ENCODE measurements at places on chromosomes 6 and 20.
A peak's percentile ranks its signal among the peaks of the same experiment; 100 is the strongest.

GRCh38 chr20:13756551-13756950, 28.2 kb downstream of the ESF1 start:
- DNase-seq, result no peak

- no peak for DNase-seq
Observed at GRCh38 chr20:24698706-24699206, 229.3 kb downstream of the SYNDIG1 start.

DNA sequence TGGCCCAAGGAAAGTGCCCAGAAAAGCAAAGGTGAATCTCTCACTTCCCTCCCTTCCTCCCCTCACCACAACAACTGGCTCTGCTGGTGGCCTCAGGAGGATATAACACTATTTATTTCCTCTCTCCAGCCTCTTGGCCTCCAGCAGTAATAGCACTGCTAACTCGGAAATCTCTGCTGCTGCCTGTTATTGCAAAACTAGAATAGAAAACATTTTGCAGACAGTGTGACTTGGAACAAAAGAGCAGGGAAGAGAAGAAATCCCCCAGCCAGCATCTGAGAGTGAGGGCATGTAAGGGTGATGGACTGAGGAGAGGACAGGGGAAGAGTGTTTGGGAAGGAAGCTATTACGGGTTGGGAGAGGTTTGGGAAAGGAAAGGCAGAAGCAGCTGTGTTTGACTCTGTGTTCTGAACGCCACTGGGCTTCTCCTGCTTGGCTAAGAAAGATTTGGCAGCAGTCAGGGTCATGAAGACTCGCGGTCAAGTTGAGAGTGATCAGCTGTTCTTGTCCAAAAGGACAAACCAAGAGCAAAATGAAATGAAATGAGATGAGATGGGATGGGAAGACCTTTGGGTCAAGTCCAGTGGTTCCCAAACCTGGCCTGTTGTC, 81.0 kb upstream of the SNX9 start:
- DNase-seq, result no peak

DNA sequence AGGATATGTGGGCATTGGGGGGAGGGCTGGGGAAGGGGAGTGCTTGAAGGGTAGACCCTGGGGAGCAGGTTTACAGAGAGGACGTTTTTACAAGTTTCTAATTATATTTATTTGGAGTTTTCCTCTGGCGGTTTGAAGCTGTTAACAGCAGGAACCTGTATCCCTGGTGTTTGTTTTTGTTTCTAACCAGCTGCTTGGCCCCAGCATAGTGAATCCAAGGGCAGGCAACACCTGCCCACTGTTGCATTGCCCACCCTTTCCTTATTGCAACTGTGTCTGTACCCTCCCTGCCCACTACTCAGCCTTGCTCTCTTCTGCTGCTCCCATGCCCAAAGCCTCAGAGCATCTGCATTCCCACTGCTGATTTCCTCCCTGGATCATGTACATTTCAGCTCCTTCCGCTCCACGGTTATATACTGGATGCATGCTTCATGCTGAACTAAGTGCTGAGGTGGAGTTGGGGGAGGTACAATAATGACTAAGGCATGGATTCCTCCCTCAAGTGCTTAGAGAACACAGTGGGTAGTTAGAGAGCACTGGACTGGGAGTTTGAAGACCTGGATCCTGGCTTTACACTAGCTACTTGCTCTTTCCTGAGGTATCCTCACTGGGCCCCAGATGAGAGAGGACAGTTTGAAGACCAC, 6.0 kb downstream of the SCUBE3 start:
- DNase-seq, result no peak

DNA sequence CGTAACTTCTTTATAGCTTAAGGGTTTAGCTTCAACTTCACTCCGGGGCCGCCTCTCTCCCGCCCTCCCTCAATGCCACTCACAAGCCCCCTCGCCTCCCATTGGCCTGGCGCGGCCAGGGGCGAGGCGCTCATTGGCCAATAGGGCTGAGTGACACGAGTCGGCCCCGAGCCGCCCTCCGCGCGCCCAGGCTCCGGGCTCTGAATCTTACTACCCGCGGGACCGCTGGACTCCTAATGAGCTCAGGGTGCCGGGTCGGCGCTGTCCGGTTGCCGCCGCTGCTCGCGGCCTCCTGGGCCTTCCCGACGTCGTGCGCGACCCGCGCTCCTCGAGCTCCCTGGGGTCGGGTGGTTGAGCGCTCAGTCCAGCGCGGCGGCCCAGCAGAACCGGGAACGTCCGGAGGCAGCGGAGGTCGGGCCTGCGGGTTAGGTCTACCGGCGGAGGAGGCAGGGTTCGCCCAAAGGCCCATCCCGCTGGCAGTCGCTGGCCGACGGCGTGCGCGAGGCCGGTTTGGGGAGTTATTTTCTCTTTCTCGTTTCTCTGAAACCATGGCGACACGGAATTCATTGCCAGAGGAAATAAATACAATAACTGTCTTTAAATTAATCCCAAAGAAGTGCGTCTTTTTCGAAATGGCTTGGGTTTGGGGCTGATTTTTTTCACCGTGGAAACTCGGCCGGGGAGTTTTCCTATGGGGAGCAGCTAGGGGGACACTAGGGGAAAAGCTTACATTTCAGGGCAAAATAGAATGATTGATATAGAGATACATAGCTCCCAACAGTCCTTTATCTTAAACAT, at the start of gene SIM1:
Gene SIM1 (minus strand): TSS at position 19 of the 798 bp plus-strand sequence. CDS start 1,453 bp downstream, outside the sequence.
- no peak for DNase-seq

DNA sequence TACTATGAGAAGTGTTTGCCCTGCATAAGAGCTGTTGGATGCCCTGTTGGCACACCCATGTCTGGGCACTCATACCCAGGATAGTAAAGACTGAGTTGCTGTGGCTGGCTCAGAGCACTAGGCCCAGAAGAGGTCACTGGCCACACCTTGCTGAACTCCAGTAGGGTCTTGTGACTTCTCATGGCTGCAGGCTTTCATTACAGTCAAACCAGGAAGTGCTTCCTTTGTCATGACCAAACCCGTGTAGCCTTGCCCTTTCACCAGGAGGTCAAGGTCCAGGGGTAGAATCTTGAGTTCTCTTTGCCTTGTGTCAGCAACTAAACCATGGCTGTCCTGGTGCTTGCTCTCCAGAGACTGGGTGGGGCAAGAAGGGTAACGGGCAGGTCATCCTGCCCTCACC, 49.5 kb downstream of the CD164 start:
- DNase-seq, result no peak

DNA sequence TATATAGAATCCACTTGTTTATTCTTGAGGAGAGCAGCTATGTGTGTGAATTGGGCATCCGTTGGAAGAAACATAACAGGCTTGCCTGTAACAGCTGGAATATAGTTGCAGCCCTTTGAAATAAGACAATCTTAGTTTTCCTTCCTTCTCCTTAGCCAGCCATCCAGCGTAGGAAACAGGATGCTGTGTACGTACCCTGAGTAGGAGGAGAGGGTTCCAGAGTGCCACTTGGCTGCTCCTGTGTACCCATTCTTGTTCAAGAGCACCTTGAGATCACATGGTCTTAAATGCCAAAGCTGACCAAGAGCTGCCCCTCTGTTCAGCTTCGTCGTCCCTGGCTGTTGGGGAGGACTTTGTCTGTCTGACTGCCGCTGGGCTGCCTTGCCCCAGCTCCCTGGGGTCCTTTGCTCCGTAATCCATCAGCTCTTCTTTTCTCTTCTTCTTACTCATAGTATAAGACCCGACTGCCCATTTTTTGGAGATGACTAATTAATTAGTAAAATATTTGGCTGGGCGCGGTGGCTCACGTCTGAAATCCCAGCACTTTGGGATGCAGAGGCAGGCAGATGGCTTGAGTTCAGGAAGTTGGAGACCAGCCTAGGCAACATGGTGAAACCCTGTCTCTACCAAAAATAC, 49.0 kb downstream of the RREB1 start:
- DNase-seq, result no peak

GRCh38 chr20:59458645-59459044, 145.7 kb upstream of the PHACTR3 start:
- DNase-seq, result no peak

DNA sequence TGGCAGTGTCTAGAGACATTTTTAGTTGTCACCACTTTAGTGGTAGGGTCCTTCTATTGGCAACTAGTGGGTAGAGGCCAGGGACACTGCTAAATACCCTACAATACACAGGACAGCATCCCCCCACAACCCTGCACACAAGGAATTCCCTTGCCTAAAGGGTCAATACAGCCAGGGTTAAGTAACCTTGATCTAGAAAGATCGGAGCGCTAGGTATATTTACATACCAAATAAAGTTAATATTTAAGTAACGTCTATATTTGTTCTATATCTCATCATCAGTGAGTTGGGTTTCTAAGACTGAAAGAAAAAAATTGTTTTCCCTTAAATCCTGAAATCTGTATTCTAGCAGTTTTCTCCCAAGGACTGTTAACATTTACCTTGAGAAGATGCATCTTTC, 16.1 kb downstream of the BFSP1 start:
- DNase-seq, result no peak

DNA sequence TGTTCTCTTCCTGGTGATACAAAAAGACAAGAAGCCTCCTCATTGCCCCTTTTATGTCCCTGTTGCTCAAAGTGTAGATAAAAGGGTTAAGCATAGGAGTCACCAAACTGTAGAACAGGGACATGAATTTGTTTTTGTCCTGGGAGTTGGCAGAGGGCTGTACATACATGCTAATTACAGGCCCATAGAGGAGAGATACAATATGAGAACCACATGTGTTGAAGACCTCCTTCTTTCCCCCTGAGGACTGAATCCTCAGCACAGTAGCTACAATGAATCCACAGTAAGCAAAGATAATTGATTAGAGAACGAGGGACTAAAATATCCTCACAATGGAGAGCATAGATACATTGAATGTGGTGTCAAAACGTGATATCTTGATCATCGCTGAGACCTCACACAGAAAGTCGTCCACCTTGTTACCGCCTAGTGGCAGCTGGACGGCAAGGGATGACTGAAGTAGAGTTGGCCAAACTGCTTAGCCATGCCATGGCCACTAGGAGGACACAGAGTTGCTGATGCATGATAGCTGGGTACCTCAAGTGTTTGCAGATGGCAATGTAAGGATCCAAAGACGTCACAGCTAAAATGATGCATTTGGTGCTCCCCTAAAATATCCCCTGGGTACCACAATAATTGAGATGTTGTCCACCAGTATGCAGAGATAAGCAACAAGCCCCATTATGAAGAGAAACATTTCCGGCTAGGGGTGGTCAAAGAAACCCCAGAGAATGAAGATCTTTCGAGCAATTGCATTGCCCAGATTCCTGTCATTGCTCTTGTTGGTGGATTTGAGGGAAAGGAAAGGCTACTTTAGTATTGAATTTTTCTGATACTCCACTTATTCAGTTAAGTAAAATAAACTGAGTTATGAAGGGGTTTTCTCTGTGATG, 15.0 kb downstream of the OR2B3 start:
- no peak for DNase-seq

DNA sequence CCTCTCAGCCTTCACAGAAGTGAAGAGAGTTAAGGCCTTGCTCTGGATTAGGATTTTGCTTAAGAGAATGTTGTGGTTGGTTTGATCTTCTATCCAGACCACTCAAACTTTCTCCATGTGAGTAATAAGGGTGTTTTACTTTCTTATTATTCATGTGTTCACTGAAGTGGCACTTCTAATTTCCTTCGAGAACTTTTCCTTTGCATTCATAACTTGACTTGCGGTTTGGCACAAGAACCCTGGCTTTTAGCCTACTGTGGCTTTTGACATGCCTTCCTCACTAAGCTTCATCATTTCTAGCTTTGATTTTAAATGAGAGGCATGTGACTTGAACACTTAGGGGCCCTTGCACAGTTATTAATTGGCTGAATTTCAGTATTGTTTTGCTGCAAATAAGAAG, 166.1 kb upstream of the OPRM1 start:
- no peak for DNase-seq

GRCh38 chr20:19757487-19758132, 448 bp upstream of the RIN2 start:
- peak; percentile 89 for DNase-seq

- DNase-seq, result no peak
Observed at GRCh38 chr6:29853245-29853644, 25.6 kb downstream of the HLA-G start.

DNA sequence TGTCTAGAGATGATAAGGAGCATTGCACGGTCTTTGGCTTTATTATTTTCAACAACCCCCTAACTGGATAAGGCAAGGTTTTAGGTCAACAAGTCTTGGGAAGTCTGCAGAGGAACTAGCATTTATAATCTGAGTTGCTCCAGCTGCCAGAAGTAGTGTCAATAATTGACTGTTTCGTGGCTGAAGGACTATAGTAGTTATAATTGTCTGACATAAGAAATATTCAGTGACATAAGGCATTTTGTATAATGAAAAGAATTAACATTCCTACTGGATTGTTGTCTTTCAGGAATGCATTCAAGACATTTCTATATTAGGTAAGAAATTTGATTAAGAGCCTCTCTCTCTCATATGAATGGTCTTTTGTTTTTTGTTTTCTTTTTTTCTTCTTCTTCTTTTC, 136.9 kb upstream of the SGK1 start:
- DNase-seq, result no peak

DNA sequence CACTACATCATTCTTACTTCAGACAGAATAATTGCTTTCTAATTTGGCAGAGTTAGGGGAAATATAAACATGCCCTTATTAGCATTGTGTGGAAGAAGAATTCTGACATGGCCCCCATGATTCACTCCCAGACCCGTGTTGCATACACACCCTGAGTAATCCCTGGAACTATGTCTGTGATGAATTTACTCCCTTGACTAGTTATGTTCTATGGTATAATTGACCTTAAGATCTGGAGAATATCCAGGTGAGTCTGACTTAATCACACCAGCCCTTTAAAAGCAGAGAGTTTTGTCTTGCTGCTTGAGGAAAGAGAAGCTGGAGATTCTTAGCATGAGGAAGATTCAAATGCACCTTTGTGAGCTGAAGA, 262.9 kb downstream of the SOX4 start:
- DNase-seq, result no peak

DNA sequence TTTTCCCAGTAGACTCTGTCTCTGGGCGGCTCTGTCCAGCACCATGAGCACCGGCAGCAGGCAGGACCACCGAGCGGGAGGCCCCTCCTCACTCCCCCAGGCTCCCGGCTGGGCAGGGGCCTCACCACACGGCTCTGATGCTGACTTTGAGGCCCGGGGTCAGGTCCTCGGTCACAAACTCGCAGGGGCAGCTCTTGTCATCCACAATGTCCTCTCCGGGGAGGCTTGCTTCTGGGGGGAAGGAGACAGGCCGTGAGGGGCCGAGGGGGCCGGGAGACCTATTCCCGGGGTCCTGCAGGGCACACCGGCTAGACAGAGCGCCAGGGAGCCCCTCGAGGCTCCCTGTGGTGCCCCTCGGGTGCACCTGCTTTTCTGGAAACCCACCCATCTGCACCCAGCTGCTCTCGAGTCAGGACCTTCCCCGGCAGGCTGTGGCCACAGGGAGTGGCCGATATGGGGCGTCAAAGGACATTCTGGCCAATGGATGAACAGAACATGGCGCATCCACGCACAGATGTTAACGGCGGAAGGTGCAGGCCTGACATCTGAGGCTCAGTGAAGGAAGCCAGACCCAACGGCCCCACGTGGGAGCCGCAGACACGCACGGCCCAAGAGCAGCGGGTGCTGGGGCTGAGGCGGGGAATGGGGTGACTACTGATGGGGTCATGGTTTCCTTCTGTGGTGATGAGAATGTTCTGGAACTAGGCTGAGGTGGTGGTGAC, 53.0 kb upstream of the CHRNA4 start:
- DNase-seq, result no peak

Data from NCI-H526 treated with DMSO at 0.1 percent for 48 hours (cell line).